AG10803 (cell line): ENCODE measurements at places on chromosomes 7 and 10.

DNA sequence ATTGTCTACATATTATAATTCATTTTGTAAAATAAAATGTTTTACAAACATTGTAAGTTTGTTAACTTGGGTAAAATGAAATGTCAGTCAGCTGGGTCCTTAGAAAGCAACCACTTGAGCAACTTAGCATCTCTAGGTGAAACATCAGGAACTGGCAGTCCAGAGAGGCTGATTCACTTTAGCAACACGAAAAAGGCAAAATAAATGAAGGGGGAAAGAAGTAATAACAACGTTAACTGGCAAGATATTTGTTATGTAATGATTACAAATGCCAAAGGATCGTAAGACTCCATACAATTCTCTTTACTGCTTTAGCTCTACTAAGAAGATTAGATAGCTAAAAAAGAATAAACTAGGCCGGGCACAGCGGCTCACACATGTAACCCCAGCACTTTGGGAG lies 5.0 kb downstream of the PDZD8 start:
- peak; percentile 57 for DNase-seq

GRCh38 chr10:12320892-12321291 lies 28.5 kb upstream of the CAMK1D start:
- DNase-seq, result no peak

GRCh38 chr7:112868609-112869008 lies 78.4 kb upstream of the TMEM168 start:
- no peak for DNase-seq

- DNase-seq, result no peak
These were observed 410.8 kb downstream of the SFMBT2 start for GRCh38 chr10:7000061-7000460.

DNA sequence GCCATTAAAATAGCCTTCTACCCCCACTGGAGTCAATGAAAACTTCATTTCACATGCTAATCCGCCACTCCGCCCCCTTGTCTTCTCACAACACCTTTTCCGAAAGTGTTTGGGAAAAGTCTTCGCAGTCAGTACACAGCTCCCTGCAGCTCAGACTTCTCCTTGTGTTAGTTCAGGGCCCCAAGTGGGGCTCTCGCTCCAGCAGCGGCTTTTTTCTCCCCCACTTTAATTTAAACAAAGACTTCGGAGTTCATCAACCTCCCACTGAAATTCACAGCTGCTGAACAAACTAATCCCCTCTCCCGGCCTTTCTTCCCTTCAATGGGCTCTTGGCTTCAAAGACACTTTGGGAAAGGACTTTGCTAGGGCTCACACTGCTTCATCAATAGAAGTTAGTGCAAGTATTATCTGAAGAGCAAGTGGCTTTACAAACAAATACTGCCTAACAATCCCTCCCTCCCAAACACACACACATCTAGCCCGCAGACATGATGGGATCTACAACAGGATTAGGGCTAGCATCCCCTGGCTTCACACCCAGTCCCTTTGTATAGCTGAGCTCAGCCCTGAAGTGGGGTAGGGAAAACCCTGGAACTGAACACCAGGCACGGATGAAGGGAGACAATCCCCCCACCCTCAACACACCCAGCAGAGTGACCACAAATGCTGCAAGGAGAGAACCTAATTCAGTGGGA lies 23.1 kb downstream of the WNT8B start:
- DNase-seq, result no peak

DNA sequence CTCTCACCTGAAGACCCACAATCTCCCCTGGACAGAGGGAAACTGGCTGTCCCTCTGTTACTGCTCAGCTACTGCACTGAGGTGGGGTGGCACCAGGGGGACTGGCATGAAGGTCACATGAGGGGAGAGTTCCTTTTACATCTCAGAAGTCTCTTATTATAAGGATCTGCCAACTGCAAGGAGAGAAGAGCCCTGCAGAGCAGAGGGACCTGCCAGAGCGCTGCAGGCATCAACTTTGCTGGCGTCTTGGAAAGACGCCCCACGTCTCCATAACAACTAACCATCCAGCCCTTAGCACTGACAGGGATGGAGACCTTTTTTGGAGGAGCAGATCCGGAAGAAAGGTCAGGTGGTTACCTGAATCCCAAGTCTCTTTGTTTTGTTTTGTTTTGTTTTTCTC lies 218.6 kb downstream of the KCNMA1 start:
- DNase-seq, result no peak

DNA sequence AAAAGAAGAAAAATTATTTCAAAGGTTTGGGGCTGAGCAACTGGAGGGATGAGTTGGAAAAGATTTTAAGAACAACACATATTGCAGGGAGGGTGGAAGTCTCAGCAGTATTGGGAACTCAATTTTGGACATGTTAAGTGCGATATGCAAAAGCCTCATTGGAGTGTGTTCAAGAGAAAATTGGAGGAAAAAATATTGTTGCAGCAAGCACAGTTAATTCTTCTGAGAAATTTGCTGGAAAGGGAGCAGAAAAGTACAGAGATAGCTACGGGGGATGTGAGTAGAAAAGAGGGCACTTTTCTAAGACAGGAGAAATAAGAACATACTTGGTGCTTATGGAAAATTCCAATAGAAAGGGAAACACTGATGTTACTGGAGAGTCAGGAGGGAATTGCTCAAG lies 59.8 kb upstream of the MAGI2 start:
- DNase-seq, result no peak

DNA sequence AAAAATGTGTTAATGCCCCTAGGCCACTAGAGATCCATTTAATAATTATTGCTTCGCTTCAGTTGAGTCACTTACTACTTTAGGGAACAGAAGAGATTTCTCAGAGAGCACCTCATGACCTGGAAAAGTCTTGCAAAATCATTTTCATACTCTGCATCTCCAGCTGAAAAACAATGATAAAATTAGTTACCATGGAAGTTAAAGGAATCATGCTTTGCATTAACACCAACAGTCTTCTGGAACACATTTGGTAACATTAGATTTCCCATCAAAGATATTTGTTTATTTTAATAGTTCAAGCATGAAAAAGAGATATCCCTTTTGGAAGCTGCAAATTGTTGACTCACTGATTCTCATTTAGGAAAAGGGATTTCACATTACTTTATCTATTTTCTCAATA lies 1.8 kb upstream of the STEAP2 start:
- DNase-seq, result peak; percentile 38

DNA sequence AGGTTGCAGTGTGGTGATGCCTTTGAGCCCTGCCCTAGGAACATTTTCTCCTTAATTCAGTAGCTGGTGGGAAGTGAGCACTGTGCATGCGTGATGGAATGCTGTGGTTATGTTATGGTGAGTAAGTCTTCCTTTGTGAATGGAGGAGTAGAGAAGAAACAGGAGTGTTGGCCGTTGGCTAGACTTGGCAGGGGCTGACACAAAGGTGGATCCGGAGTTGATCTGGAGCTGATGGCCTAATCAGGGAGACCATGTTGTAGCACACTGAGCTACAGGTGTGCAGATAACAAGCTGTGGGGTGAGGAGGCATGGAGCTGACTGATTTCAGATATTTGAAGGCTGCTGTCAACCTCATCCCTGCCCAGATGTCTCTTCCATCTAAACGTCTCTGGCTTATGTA lies 122.3 kb downstream of the CNNM2 start:
- peak; percentile 85 for DNase-seq

DNA sequence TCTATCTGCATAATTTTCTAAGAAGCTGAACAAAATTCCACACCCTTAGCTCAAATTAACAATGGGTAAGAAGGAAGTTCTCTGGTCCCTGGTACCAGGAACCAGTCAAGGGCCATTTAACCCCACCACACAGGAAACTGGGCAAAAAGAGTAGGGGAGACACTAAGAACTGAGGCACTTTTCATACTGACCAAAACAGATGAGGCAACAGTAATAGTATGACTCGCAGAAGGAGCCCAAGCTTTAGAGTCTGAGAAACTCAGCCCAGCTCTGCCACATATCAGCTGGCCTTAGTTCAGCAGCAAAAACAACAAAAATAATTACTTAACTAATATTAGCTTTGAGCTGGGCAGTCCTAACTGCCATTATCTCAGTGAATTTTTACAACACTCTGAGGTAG lies 221.2 kb downstream of the FAM107B start:
- DNase-seq, result peak; percentile 70

- no peak for DNase-seq
These were observed 30.5 kb upstream of the SLF2 start for GRCh38 chr10:100882252-100882651.

DNA sequence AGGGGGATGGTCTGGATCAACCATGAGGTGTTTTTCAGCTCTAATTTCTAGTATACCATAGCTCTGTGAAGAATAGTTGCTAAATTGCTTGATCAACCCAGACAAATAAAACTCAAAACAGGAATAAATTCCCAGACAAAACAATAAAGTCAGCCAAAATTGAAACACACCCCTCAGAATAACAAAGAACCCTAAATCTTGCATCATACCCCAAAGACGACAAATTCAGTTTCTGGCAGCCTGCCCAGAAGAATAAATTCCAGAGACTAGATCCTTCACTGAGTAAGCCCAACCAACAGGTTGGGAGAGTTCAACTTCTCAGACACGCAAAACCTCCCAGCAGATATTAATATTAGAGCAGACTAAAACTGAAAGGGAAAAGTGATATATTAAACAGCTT lies 11.2 kb upstream of the SEM1 start:
- DNase-seq, result peak; percentile 5

DNA sequence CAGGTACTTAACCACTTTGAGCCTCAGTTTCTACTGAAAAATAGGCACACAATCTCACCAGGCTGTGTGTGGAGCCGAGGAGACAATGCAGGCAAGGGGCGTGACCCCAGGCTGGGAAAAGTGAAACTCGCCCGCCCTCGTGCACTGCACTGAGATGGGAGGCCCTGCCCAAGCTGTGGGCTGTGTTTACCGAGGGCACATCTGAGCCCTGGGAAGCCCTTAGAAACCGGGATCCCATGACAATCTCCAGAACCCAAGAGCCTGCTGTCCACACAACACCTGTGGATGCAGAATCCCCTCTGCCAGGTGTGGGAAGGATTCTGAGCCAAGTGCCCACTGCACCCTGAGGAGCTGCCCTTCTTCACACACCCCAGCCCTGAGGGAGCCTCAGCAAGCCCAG lies 198.3 kb downstream of the GRID1 start:
- DNase-seq, result no peak

- peak; percentile 48 for DNase-seq
These were observed 192.7 kb downstream of the MLLT10 start for GRCh38 chr10:21726601-21727225.

DNA sequence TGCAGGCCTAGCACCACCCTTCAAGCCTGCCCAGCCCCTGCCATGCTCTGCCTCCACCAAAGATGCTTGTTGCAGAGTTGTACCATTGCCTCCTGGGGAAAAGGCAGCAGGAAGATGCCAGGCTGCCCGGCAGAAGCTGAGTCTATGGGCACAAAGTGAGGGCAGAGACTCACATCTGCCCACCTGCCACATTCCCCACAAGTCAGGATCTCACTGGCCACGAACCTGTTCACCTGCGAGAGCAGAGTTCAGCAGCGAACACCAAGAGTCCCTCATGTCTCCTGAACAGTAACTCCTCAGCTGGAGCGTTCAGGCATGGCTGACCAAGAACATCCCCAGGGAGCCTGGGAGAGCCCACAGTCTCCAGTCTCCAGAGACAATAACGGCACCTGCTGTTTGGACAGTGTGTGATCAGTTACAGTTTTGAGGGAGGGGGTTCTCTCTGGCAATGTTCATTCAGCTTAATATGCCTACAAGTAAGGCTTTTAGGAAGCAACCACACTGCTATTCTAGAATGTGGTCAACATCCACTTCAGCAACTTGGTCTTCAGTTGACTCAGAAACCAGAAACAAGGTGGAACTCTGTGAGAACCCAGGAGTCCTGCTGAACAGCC lies 78.5 kb downstream of the GRID1 start:
- DNase-seq, result no peak

DNA sequence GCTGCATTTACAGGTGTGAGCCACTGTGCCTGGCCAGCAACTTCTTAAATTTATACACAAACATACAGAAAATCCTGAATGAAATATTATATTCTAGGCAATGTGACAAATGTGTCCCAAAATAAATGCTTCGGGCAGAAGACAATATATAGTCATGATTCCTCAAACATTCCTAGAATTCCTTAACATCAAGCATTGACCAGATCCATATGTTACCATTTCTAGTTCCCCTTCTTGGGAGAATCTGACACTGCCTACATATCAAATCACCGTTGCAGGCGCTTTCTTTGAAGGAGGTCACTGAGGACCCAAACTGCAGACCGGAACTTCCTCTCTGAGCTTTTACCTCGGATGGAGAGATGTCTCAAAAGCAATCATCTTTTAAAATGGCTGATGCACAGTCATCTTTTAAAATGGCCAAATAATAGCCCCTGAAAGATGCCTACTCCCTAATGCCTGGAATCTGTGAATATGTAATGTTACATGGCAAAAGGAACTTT lies 323.5 kb downstream of the PHF14 start:
- DNase-seq, result no peak

GRCh38 chr10:816958-817357 lies 114.5 kb downstream of the LARP4B start:
- no peak for DNase-seq

DNA sequence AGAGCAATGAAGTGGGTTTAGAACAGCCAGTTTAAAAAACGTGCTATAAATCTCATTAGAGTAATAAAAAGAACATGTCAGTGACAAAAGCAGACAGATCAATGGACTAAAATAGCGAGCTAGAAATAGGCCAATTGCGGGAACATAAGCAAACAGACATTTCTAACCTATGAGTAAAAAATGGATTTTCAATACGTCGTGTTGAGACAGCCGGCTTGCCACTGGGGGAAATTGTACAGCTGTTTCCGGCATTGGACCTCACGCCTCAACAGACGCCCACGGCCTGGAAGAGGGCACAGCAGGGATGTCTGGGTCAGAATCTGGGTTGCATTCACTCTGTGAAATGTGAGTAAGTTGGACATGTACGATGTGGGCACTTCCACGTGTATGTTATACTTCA lies 92.9 kb downstream of the SVOPL start:
- DNase-seq, result peak; percentile 32

DNA sequence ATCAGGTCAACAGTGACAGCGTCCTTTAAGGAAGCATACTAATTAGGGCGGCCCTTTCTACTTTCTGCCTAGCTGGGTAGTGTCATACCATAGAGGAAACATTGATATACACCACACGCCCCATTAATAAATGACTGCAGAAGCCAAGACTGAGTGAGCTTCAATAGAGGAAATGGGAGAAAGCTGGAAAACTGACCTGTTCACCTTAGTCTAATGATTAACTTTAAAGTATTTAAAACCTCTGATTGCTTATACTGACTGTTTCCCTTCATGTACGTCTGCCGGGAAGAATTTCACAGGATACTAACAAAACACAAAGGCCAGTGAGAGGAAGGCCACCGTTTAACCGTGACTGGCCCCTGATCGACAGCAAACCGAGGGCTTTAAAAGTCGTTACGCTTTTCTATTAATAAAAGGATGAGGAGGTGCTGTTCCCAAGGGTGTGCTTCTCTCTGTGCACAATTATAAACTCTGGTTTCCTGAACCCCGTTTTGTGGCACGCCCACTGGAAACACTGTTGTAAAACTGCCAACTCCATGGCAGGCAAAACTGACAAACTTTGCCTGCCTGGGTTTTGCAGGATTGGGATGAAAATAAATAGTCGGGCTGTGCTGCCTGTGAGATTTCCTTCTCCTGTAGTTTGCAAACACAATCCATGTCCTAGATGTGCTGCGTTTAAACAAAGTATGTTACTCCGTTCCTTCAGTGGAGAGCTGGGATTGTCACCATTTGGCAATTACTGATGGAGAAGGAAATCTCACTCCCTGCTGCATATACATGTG lies 137.6 kb downstream of the NRP1 start:
- DNase-seq, result no peak

- no peak for DNase-seq
These were observed 634.4 kb upstream of the POT1 start for GRCh38 chr7:125563964-125564529.
